ENCODE measurements at places on chromosomes 1 and 21.
A peak's percentile ranks its signal among the peaks of the same experiment; 100 is the strongest.

- no peak for DNase-seq
Measured at GRCh38 chr1:227318853-227319607, 738 bp upstream of the CDC42BPA start.

GRCh38 chr1:113125517-113125916 lies 52.5 kb downstream of the LRIG2 start:
- no peak for DNase-seq

- DNase-seq: no peak
Measured at GRCh38 chr1:201183209-201183608, 7.4 kb upstream of the IGFN1 start.

GRCh38 chr1:219837274-219837993 lies 90.9 kb downstream of the SLC30A10 start:
- no peak for DNase-seq

DNA sequence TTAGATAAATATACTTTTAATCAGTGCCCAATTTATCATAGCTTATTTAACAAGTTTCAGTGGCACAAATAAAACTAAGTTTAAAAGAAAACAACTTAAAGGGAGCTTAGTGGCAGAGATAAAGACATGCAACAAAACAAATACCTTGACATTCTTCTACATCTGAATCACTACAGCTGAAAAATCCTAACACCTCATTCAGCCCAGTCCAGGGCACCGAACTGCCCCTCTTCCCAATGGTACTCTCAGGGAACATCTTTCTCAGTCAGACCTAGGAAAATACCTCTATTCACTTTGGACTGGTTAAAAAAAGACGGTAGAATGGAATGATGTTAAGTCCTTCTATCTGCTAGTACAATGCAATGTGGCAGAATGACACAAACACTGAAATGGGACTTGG lies 8.3 kb downstream of the OTUD7B start:
- DNase-seq: no peak

- DNase-seq: no peak
Measured at GRCh38 chr1:118659646-118660045, 328.5 kb downstream of the TBX15 start.

- DNase-seq: no peak
Measured at GRCh38 chr1:150609732-150610131, 19.7 kb downstream of the ENSA start.

DNA sequence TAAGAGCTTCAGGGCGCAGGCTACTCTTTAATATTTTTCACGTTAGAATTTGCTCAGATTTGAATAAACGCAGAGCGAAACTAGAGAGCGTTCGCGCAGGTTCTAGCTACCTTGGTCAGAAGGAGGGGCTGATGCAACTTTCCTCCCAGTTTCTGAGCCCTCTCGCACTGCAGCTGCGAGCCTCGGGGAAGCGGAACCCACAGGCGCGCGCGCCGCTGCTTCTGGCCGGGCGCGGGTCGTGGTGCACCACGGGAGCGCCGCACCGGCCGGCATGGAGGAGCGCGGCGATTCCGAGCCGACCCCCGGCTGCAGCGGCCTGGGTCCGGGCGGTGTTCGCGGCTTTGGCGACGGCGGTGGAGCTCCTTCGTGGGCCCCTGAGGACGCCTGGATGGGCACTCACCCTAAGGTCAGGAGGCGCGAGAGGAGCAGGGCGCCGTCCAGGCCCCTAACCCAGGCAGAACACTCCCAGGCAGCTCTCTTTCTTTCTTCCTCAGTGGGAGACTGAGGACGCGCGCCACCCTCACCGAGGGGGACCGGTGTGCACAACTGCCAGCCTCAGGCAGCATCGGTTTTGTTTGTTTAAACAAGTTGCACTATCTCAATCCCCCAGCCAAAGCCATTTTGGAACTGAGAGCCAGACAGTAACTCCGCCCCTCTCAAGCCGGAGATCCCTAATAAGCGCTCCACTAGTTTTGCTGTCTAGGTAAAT lies at the start of gene TSEN15:
Gene TSEN15, plus strand, starts transcription at position 246 of the 709 bp plus-strand sequence. Its CDS starts 26 bp downstream, at position 272.
- DNase-seq: peak; percentile 48
